ENCODE measurements at places on chromosomes 3 and 15. TPM values are rescaled to one million over a fixed set of nuclear protein-coding genes. Genes with fewer than 3 reads are reported as not detected.

Gene UNC13C
- total RNA-seq = not detected

Gene MIX23
- 87.8 TPM for total RNA-seq

Gene OXTR
- total RNA-seq = 0.64 TPM

Gene LSM3
- total RNA-seq = 22.1 TPM

Gene USP13
- total RNA-seq = 12.5 TPM

Gene COL6A5
- total RNA-seq = not detected

Gene ZBED2
- total RNA-seq = 609 TPM

DNA sequence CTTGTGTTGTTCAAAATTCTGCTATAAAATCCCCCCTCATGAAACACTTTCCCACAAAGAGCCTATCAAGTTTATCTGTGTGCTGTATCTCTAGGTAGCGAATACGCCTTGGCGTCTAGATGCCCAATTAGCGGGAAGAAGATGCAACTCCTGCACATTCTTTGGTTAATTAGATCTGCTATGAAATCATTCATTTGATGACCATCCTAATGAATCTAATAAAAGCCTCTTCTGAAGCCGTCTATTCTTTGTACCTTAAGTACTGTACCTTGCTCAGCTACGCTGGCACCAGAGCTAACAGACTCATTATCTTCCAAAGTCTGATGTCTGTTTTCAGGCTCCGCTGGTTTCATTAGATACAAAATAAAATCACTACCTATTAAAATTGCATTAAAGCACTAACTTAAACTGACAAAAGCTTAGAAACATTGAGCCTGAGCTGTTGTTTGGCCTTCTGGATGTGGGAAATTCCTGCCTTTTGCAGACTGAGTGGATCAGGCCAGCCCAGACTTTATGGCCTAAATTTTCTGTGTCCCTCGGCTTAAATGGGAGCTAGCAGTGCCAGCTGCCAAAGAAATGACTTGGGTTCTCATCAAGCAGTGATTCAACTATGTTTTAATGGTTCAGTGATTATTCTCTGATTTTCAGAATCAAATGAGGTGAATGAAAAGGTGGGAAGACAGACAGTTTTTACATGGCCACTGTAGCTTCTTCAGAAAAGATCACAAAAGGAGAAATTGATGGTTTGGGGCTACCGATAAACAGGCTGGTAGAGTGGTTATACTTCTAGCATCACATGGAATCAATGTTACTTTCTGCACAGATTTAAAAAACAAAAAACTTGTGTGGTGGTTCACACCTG lies 28.4 kb upstream of the CHST2 start:
- DNase-seq = no peak

GRCh38 chr3:69141313-69141712 lies 18.9 kb upstream of the LMOD3 start:
- no peak for DNase-seq

- DNase-seq = no peak
Measured at GRCh38 chr3:63364910-63365309, 86.8 kb downstream of the SYNPR start.

DNA sequence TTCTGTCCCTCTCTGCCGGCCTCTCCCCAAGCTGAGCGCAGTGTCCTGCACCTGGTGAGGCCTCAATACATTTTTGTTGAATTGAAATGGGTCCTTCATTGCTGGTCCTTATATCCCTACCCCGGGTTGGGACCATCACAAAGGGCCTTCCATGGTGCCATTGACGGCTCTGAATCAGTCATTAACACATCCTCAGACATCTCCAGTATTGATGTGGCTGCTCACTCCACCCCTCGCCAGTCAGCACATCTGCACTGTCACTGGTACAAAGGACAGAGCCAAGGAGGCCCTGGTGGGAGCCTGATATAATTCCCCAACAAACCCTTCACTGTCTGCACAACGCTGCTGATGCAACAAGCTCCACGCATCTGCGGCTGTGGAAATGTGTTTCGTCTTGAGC lies 191.6 kb upstream of the TOPAZ1 start:
- no peak for DNase-seq

DNA sequence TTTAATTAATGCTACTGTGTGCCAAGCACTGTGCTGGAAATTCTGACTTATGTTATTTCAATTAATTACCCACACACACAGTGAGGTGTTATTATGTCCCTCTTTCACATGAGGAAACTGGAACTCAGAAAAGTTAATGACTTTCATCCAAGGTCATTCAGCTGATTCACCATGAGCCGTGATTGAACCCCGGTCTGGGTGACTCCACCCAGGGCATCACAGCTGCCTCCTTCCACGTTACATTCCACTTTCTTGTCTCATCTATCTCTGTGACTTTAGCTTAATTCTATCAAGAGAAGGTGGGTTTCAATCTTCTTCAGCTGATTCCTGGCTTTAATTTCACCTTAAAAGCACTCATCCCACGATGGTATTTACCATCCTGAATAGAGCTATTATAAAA lies 16.3 kb downstream of the SRGAP3 start:
- DNase-seq = no peak

GRCh38 chr15:64187396-64188191 lies 24.8 kb upstream of the PPIB start:
- DNase-seq = no peak

DNA sequence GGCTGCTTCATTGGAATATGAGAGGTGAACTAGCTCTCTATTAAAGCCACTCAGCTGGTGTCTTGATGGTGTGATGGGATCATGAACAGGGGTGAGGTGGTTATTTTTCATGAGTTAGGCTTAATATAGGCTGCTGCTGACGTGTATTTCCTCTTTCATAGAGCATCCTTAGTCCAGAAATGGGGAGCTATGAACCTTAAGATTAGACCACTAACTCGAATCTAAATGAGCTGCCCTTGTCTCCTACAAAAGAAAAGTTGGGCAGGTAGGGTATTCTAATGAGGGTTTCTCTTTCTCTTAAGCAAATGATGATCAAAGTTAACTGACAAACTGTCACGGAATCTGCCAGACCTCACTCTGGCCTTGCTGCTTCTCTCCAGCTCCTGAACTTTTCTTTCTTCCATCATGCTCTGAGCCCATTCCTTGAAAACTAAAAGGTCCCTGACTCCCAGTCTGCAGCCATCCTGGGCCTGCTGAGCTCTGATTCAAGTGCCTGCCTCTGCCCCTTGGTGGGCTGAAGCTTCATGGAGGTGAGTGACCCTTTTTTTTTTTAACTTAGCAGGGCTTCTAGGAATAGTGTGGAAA lies at the start of gene TRIM69:
TSS of gene TRIM69 (plus strand) at position 348 of the 585 bp plus-strand sequence. CDS start at position 525, 177 bp downstream.
- DNase-seq = no peak

DNA sequence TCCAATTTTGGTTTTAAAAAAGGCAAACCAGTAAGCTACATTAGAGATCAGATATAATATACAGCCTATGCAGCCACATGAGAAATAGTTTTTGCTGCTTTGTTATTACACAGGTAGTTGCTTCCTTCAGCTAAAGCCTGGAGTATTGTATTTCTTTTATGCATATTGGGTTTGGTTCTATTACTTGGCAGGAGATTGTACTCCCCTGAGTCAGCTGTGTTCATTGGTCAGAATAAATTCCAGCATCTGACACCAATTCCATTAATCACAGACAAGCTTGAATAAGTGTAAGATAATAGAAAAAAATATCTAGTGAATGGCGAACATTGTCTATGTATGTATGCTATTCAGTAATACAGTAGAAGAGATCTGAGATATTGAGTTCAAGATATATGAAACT lies 26.1 kb upstream of the ZCWPW2 start:
- DNase-seq = no peak

- no peak for DNase-seq
Measured at GRCh38 chr3:66592016-66592761, 91.4 kb upstream of the LRIG1 start.

- peak; percentile 58 for DNase-seq
Measured at GRCh38 chr3:189270248-189270832, 98.6 kb downstream of the TPRG1 start.

DNA sequence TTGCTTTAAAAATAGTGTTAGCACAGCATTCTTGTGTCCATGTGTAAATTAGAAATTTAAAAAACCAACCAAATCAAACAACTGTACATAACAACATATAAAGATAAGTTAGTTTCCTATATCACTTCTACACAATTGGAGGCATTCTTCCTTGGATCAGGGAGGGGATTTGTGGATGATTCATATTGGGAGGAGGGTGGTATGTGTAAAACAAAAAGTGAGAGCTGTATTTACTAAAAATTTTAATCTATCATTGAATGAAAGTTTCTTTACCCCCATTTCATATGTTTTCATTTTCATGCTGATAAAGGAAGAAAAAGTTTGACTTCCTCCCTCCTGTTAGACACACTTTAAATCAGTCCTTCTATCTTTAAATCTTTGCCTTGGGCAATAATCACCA lies 325.0 kb downstream of the SATB1 start:
- DNase-seq = no peak

DNA sequence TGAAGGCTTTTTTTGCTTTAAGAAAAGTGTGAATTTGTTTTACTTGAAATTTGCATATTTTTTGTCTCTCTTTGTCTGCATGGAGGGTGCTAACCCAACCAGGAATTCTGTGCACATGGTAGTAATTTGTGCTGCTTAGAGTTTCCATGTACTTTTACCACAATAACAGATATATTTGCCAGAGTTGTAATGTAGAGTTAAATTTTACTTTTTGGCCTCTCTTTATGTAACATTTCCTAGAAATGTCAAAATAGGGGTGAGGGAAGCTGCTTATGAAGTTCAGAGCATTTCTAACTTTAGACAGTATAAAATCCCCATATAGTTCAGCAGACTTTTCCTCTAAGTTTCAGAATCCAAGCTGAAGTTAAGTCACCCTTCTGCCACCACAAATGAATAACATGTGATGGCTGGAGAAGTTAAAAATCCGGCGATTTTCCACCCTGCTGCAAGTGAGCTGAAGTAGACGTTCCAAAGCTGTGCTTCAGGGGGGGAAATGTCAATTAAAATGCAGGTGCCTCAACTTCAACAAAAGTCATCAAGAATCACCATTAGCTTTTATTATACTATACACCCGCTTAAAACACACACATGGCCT lies 385.7 kb upstream of the NR2F2 start:
- DNase-seq = no peak

DNA sequence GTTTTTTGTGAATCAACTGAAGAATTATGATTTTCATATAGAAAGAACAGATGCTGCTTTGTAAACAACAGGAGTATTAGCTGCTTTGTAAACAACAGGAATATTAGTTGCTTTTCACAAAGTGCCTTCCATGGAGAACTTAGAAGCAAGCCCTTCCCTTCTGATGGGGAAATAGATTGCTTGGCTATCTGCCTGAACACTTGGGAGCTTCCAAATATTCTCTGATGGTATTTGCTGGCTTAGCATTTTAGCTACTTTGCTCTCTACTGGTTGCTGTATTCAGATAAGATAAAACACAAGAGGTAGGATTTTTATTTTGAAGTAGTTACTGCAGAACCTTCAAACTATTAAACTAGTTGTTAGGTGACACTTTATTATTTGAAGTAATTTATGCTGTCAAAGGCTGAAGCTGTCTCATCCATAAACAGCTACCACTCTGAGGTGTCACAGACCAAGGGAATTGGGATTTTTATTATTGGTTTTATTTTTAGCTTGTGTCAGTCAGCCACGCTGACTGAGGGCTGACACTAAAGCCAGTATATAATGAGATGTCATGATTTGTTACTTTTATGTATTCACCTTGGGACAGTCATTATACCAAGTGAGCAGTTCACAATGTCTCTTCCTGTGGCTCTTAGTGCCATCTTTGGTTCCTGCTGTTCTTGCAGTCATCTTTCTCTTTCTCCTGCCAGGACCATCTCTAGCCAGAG lies 50.0 kb downstream of the ZIC1 start:
- no peak for DNase-seq

- DNase-seq = no peak
Measured at GRCh38 chr15:27342991-27343390, 372.0 kb downstream of the GABRG3 start.

DNA sequence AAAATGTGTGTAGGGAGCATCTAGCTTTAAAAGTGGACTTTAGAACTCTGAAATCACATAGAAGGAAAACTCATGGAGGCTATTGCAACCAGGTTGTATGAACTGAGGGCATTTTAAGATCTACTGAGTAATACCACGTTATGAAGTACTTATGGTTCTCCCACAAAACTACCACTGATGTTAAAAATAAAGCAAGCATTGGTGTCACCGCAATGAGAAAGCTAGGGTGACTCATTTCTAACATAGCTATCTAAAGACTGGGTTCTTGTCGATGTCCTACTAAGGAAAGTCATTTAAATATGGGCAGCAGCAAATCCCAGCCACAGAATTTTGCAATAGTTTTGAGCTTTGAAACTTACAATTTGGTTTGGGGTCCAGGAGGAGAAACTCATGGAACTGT lies 584.8 kb downstream of the DIPK2A start:
- DNase-seq = no peak

GRCh38 chr3:46408853-46409252 lies 1.8 kb downstream of the CCRL2 start:
- DNase-seq = no peak

GRCh38 chr3:63228677-63229076 lies 49.4 kb upstream of the SYNPR start:
- DNase-seq = no peak

DNA sequence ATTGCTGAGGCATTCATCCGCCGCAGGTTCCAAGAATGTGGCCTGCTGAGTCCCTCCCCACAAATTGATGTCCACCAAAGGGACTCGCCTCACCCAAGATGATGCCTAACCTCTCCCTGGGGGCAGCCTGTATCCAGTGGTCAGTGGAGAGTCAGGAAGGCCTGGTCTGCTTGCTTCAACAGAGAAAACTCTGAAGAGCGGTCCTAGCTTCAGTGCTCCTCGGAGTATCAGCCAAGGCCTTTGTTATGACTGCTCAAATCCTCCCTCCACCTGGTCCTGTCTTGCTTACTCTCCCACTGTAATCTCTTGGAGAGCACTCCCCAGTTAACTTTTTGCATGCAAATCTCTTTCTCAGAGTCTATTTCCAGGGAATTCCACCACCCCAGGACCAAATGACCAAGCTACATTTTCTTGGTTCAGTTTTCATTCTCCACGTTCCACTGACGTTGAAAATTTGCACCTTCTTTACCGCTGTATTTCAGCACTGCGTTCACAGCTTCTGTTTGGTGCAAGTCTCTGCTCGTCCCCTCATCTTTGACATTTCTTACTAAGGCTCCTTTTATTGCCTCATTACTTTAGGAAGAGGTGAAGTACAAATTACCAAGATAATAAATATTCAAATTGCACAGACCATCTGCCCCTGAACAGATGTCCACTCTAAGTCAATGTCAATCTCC lies 22.3 kb downstream of the CMTM7 start:
- DNase-seq = no peak

- no peak for DNase-seq
Measured at GRCh38 chr15:99574048-99574447, 8.3 kb downstream of the MEF2A start.

DNA sequence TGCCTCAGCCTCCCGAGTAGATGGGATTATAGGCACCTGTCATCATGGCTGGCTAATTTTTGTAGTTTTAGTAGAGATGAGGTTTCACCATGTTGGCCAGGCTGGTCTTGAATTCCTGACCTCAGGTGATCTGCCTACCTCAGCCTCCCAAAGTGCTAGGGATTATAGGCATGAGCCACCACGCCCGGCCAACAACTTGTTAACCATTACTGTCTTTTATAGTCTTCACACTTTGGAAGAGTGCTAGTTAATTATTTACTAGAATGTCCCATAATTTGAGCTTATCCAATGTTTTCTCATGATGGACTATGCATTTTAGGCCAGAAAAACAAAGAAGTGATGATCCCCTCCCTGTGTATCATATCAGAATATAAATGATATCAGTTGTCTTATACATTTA lies 288.6 kb upstream of the CBLB start:
- no peak for DNase-seq

- no peak for DNase-seq
Measured at GRCh38 chr3:117885011-117885441, 1149.6 kb downstream of the IGSF11 start.

GRCh38 chr3:115648559-115648958 lies 25.2 kb downstream of the GAP43 start:
- DNase-seq = no peak

Data from activated CD4-positive, alpha-beta memory T cell treated with anti-CD3 and anti-CD28 coated beads for 36 hours (primary cell).